ENCODE measurements at places on chromosomes 3 and 15.

- DNase-seq = no peak
These were observed 151.6 kb upstream of the CGNL1 start for GRCh38 chr15:57224664-57225063.

- DNase-seq = no peak
These were observed 265.6 kb downstream of the CTNNB1 start for GRCh38 chr3:41464858-41465257.

- DNase-seq = no peak
These were observed 3.3 kb upstream of the SLC38A3 start for GRCh38 chr3:50201573-50202315.

DNA sequence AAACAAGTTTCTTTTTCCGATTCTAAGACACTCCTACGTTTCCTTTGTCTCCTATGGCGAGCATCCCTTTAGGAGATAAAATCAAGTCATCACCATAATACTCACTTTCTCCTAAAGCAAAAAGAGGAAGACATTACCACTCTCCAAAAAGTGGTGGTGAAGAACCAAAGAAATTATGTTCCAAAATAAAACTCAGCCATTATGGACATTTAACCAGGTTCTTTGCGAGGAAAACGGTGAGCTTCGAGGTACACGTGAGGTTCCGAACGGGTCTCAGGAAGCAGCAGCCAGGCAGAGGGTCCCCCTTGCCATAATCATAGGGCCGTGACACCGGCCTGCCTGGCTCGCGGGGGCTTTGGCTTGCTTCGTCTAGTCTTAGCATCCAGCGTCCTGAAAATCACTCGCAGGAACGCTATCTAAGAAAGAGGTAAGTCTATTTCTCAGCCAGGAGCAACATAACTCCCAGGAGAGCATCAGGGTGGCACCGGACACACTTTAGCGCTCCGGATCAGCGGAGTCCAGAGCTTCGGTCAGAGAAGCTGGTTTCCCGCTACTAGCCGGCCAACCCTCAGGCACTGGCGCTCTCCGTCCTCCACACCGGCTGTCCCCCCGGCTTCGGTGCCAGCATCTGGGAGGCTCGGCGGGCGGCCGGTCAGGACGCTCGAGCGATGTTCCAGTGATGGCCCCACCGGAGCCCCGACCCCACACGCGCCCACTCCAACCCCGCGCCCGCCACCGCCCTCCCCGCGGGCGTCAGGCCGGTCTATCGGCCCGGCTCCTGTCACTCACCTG is 581 bp downstream of the IP6K1 start:
- DNase-seq = no peak

DNA sequence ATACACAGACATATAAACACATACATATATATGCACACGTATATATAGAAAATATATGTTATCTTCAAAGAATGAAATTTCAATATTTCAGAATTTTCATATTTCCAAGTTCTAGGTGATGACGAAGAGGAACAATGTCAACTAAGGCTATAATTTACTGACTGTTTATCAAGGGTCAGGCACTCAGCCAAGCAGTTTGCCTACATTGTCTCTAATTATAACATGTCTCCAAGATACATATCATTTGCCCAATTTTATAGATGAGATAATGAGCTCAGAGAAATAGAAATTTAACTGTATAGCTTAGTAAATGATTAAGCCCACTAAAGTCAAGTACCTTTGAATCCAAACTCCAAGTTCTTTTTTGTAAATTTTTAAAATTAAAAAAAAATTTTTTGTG is 99.9 kb upstream of the PLSCR4 start:
- no peak for DNase-seq

- no peak for DNase-seq
These were observed 270.3 kb upstream of the CFAP20DC start for GRCh38 chr3:59320080-59320479.

DNA sequence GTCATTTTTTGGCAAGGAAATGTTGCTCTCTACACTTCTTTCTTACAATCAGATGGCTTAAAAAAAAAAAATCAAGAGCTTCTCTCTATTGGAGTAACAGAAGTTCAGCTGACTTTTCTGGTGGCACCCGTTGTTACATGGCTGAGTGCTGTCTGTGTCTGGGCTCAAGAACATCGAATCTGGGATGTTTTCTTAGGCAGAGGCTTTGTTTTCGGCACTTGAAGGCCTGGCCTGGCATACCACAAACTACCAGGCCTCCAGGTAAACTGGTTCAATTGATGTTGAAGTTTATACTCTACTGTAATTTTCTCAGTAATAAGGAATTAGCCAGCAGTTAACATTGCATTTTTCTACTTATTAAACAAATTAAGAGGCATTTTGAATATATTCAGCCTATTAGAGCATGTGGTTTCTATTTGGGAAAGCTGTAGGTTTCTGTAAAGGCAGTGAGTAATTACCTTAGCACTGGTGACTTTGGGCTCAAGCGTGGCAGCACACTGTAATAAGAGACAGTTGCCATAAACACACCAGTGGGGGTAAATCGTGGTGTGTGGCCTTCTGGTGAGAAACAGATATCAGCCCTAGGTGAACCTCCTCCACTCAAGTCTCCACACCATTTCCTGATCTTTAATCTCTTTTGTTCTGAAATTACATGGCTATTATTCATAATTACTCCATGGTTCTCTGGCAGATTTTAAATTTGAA is 544.7 kb downstream of the MECOM start:
- no peak for DNase-seq

DNA sequence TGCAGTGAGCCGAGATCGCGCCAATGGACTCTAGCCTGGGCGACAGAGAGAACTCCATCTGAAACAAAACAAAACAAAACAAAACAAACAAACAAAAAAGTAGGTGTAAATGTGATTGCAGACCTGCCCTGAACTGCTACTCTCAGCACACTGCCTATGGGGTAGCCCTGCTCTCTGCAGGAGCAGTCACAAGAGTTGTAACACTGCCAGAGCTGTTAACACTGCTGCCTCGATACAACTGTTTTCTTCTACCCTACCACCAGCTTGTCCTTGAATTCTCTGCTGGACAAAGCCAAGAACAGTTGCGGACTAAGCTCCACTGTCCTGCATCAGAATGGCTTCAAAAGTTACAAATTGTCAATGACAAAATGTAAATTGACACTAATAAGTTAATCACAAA is 89.3 kb downstream of the ALCAM start:
- DNase-seq = no peak

GRCh38 chr3:46907271-46907670 is 29.8 kb downstream of the PTH1R start:
- DNase-seq = no peak

GRCh38 chr3:195086341-195086740 is 184.6 kb downstream of the XXYLT1 start:
- DNase-seq = no peak

GRCh38 chr3:29279286-29279685 is 1.6 kb upstream of the RBMS3 start:
- DNase-seq = no peak
